Colonic mucosa (tissue), 4 donors: ENCODE measurements at places on chromosomes 5 and 9.
A peak's percentile ranks its signal among the peaks of the same experiment; 100 is the strongest.

DNA sequence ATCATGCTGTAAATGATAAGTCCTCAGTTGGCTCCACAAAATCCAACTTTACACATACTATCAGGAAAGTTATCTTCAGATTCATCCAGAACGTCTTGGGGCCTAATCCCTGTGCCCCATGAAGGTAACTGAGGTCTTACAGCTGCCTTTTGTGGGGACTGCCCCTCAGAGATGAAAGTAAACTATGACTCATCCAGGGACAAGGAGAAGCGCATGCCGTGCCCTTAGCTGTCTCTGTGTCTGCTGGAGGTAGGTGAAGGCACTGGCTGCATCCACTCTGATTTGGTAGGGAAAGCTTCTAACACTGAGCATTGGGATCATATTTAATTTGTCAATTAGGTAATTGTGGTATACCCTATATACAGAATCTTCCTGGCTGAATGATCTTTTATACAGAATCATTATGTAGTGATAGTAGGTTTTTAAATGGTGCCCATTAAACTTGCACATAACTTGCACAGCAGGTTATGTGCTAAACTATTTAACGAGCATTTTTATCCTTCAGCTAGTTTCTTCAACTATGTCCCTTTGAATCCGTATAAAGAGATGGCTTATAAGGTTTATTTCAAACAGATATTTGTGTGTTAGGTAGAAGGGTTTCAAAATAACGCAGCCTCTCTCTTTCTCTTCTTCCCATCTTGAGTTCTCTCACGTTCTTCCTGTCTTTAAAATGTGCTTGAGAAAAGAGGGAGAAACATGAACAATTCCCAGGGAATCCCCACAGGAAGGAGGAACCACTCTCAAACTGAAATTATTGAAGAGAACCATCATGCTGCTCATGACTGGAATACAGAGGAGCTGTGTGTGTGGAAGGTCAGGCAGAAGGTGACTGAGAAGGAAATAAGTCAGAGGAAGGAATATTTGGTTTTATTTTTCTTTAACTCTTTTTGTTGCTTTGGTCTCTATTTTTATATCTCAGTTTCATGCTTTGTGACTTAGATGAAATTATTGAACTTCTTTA lies 250.9 kb downstream of the CD180 start:
- DNase-seq = no peak

GRCh38 chr9:127561491-127562278 lies 50.4 kb upstream of the STXBP1 start:
- DNase-seq = peak; percentile 82

GRCh38 chr5:17046320-17046719 lies 110.2 kb upstream of the MYO10 start:
- no peak for DNase-seq

DNA sequence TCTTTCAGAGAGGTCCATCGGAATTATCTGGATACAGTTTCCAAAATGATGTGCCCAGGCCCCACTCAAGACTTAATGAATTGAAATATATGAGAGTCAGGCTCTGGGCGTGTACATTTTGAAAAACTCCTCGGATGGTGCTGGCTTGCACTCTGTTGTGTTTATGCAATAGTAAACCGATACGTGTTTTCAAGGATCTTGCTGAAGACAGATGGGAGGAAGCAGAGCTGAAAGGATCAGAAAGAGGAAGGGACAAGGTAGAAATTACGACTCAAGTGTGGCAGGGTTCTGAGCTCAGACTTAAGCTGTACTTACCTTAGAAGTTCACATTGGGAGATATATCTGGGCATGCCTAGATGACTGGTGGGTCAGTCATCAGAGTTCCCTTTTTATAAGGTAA lies 13.7 kb upstream of the STOM start:
- DNase-seq = no peak

- DNase-seq = no peak
Observed at GRCh38 chr5:132470596-132470995, 20.0 kb downstream of the IRF1 start.

DNA sequence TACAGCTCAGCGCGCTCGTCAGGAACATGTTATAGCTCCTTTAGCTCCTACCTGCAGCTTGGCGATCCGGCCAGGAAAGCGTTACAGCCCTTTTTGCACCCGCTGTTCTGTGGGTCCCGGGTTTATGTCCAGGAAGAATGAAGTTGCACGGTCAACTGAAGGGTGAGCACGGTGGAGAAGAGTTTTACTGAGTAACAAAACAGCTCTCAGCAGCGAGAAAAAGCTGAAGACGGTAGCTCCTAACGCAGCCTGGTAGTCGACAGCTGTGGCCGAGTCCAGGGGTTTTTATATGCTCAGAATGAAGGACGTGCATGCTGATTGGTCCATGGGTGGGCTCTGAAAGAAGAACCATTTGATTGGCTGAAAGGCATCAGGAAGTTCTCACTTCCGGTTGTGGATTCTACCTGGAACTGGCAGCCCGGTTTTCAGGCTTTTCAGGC lies 1830.1 kb upstream of the NUDT12 start:
- DNase-seq = no peak

GRCh38 chr5:157918811-157919742 lies 60.1 kb upstream of the CLINT1 start:
- peak; percentile 79 for DNase-seq

GRCh38 chr5:64818245-64818644 lies 49.5 kb downstream of the CWC27 start:
- no peak for DNase-seq

- DNase-seq = no peak
Observed at GRCh38 chr5:172334196-172334595, 50.6 kb upstream of the UBTD2 start.

DNA sequence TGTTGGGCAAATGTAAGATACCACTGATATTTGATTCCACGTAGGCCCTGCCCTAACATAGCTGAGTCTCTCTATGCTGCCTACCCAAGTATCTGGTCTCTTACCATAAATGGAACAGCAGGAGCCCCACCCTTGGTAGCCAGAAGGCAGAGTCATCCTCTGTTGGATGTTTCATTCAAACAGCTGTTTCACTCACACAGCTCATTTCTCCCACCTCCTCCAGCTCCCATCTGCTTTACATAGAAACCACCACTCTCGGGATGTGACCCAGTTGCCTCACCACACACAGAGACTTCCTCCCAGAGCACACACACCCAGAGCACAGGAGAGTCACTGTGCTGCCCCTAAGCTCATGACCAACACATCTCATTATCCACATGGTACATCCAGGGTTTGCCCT lies 165.3 kb downstream of the TMEM167A start:
- DNase-seq = no peak

- DNase-seq = no peak
Observed at GRCh38 chr9:96156171-96156974, 145.6 kb downstream of the HSD17B3 start.

- DNase-seq = peak; percentile 74
Observed at GRCh38 chr5:149367249-149367971, 9.6 kb downstream of the PCYOX1L start.

DNA sequence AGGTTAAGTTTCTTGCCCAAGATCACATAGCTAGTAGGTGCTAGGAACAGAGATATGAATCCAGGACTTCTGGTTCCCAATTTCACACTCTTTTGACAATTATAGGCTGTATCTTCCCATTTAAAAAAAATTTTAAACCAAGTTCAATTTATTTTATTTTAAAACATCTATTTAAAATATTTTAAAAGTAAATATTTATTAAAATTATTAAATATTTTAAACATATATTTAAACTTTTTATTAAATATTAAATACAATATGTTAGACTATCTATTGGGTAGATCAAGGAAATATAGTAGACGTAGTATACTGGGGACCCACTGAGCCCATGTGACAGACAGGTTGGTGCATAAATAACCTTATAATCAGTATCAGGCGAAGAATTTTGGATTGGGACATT lies 54.8 kb downstream of the GLRA1 start:
- no peak for DNase-seq

- peak; percentile 5 for DNase-seq
Observed at GRCh38 chr9:93613174-93613573, 36.8 kb downstream of the PHF2 start.

DNA sequence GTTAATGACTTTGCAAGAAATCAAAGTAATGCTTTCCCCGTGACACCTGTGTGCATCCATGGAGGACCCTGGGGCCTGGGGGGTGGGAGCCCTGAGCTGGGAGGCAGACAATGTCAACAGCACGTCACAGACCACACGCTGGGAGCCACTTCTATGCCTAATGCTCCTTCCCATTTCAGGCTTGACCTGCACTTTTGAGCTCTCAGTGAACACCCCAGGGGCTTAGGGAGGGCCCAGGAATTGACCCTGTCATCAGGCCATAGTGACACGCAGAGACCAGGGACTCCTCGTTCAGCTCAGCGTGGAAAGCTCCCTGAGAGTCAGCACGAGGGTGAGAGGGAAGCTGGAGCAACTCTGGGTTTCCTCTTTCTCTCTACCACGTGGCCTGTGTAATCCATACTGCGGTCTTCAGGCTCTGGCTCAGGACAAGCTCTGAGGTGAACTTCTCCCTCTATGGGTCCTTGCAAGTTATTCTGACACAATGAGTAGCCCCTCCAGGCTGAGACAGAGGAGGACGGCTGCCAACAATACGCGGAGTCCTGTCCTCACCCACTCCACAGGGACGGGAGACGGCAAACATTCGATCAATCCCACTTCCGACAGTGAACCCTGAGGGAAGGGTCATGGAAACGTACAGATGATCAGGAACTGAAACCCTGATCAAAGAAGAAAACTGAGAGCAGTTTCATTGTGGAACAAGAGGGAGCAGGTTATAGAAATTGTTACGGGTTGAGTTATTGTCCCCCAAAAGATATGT lies 130.8 kb upstream of the IRX4 start:
- no peak for DNase-seq

GRCh38 chr5:17846496-17846895 lies 212.2 kb downstream of the TAF11L14 start:
- DNase-seq = no peak

DNA sequence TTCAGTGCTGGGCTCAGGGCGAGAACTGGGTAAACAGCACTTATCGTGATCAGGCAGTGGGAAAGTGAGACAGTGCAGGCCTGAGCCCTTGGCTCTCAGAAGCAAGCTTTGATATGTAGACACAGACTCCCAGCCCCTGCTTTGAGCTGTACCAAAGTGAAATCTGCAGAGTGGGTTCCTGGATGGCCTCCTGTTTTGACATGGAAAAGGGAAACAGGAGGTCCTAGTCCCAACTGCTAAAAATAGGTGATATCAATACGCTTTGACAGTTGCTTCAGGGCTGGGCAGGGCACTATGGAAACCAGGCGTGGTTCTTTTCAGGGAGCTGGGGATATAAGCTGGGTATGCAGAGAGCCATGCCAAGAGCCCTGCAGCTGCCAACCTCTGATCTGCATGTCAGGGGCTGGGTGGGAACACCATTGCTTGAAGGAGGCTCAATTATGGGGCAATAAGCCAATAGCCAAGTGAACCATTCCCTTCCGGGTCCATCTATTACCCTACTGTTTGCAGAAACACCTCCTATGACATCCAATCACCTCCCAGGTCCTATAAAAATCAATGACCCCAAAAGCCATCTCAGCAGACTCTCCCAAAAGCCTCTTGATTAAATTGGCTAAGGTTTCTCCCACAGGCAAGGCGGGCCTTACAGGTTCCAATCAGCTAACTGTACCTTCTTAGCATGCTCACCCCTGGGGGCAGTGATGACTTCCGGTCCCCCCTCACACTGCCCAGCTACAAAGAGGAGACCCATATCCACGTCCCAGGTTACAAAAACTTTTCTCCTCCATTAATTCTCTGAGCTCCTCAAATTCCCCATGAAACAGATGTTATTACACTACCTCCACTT lies 45.8 kb downstream of the EPB41L4B start:
- peak; percentile 87 for DNase-seq

- DNase-seq = peak; percentile 41
Observed at GRCh38 chr5:66828548-66829357, 232.6 kb downstream of the MAST4 start.

DNA sequence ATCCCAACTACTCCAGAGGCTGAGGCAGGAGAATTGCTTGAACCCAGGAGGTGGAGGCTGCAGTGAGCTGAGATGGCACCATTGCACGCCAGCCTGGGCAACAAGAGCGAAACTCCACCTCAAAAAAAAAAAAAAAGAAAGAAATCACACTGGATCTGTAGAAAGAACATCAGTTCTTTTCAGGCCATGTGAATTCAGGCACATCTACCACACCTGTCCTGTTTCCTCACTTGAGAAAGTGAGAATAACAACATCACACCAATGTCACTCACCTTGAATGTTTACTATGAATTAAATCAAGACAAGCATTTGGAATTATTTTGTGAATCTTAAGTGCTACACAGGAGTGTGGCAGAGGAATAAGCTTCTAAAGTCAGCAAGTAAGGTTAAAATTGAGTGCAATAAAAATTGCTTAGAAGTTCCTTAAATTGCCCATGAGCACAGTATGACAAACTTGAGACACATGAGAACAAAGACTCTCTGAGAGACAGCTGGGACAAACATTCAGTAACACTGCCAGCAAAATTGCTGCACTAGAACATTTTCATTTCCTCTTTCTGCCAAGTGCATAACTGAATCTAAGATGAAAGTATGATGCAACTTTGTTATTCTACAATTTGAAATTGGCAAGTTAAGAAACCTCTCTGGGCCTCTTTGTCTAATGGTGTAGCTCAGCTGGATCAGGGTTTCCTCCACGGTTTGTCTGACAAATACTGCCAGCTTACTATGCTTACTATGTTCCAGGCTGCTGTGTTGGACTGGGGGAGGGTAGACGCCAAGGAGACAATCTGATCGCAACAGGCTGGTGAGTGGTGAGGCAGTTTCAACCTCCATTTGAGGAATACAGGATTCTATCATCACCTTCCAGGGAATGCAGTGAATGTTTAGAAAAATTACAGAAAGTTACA lies 1.9 kb upstream of the RIC1 start:
- DNase-seq = peak; percentile 55

DNA sequence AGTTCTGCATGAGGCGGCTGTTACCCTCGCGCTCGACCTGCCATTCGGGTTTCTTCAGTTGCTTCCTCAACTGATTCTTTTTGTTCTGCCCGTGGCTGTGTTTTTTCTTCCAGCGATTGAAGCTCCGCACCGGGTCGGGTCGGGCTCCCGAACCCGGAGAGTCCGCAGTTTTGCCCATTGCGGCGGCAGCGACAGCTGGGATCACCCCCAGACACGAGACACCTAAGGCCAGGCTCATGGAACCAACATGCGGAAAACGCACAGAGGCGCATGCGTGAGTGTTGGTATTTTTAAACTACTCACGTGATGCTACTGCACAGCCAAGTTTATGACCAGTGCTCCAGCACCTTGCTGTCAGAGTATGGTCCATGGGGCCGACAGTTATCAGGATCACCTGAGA lies 100.0 kb downstream of the SPATA31D1 start:
- DNase-seq = no peak

- no peak for DNase-seq
Observed at GRCh38 chr9:32331240-32331639, 53.2 kb upstream of the ACO1 start.

DNA sequence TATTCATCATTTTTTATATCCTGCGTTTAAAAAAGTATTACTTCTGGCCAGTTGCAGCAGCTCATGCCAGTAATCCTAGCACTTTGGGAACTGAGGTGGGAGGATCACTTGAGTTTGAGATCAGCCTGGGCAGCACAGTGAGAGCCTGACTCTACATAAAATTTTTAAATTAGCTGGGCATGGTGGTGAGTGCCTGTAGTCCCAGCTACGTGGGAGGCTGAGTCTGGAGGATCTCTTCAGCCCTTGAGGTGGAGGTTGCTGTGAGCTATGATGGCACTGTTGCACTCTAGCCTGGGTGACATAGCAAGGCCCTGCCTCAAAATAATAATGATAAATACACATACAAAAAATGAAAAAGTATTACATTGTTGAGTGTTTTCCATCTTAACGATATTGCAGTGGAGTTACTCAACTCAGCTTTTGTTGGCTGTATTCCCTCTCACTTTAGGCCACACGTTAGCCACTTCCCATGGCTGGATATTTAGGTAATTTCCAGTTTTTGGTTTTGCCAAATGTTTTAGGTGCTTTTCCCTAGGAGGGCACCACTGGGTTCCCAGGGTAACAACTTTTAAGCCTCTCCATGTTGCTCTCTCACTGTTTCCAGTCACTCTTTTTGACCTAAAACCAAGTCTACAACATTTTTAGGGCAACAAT lies 20.6 kb downstream of the SHB start:
- DNase-seq = no peak
